ENCODE measurements at places on chromosomes 16 and 17.

- DNase-seq, result no peak
These were observed 10.6 kb downstream of the ATP6V0D1 start for GRCh38 chr16:67470359-67470758.

DNA sequence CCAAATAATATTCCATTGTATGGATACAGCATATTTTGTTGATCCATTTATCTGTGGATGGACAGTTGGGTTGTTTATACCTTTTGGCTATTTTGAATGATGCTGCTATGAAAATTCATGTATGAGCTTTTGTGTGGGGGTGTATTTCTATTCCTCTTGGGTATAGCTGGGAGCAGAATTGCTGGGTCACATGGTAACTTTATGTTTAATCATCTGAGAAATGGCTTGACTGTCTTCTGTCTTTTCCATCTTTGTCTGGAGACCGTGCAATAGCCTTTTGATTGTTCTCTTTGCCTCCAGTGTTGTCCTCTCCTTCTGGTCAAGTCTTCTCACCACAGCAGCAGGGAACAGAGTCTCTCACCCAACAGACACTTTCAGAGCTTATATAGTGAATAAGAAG lies 20.5 kb upstream of the MAF start:
- no peak for DNase-seq

DNA sequence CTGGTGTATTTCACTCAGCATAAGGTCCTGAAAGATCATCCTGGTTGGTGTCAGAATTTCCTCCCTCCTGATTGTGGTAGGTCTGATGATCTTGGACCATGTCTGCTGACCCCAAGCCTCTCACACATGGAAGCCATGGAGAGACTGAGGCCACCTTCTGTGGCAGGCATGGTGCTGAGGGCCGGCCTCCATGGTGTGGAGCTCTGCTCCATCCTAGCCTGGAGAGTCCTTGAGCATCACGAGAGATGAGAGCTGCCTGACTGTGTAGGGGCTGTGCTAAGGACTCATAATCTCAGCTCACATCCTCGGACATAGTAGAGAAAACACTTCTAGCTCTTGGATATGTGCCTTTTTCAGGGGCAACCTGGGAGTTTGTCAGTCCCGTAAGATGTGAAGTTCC lies 40.6 kb downstream of the MPRIP start:
- DNase-seq, result no peak

DNA sequence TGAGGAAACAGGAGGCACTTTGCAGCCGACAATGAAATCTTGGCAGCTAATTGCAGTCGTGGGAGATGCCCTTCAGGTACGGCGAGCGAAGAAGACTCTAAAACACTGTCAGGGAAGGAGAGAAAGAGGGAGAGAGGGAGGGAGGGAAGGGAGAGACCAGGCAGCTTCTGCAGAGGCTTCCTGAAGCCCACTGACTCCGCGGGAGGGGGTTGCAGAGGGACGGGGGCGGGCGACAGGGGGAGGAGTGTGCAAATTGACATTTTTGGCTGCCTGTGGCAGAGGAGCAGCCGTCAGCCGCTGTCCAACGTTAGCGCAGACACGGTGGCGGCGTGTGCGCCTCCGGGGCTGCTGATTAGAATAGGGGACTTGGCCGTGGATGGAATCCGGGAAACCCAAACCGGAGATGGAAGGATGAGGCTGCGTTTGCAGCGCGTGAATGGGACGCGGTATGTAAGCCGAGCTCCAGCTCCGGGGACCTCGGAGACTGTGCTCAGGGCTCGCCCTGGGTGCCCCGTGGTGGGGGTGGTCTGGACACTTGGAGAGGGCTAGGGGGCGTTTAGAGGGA lies 849.1 kb upstream of the RBFOX1 start:
- no peak for DNase-seq

GRCh38 chr17:17235212-17236174 lies 1.5 kb downstream of the FLCN start:
- peak; percentile 11 for DNase-seq

- no peak for DNase-seq
These were observed 6.5 kb downstream of the NATD1 start for GRCh38 chr17:21246698-21247097.

GRCh38 chr17:13346592-13346991 lies 255.1 kb downstream of the HS3ST3A1 start:
- no peak for DNase-seq

DNA sequence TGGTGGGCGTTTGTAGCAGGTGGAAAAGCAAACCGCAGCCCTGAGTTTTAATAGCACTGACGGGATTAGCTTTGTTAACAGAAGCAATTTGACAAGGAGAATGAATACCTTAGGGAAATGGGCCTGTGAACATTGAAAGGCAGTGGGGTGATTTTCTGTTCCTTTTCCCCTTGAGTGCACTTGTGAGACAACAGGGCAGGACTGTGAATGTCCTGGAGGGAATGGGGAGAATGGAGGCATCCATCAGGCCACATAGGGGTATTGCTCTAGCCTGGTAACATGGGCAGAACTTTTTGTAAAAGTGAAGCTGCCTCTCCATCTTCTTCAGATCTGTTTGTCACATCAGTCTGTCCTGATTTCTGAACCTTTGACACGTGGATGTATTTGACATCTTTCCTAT lies 26.2 kb downstream of the USP43 start:
- DNase-seq, result no peak

DNA sequence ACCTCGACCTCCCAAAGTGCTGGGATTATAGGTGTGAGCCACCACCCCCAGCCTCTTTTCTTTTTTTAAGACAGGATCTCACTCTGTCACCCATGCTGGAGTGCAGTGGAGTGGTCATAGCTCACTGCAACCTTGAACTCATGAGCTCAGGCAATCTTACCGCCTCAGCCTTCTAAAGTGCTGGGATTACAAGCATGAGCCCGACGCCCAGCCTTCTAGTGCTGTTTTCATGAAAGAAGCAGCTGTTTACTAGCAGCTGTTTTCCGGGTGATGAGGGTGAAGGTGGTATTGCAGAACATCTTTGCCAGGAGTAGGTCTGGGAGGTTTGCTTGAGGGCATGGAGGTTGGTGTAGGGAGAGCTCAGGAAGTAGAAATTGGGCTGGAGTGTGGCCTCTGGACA lies 2.0 kb downstream of the ADCY7 start:
- no peak for DNase-seq

GRCh38 chr16:1257561-1258224 lies 1.8 kb downstream of the TPSD1 start:
- no peak for DNase-seq

GRCh38 chr16:762595-763268 lies 2.2 kb downstream of the MSLN start:
- DNase-seq, result no peak

DNA sequence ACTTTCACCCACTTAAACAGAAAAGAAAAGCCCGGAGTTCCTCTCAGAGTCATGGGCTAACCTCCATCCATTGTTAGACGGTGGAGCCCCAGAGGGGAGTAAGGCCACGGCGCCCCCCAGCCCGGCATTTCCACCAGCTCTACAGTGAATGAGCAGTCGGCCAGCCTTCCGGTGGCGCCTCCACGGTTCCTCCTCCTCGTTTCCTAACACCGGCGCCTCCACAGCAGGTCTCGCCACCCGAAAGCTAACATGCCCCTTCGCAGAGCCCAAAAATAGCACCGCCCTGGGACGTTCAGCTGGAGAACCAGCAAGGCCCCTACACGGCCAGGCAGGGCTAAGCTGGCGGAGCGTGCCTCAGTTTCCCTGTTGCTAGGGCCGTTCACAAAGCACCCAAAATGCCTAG lies 858 bp downstream of the MMD start:
- DNase-seq, result no peak

- no peak for DNase-seq
These were observed 5.3 kb downstream of the RPL13 start for GRCh38 chr16:89565506-89566372.

DNA sequence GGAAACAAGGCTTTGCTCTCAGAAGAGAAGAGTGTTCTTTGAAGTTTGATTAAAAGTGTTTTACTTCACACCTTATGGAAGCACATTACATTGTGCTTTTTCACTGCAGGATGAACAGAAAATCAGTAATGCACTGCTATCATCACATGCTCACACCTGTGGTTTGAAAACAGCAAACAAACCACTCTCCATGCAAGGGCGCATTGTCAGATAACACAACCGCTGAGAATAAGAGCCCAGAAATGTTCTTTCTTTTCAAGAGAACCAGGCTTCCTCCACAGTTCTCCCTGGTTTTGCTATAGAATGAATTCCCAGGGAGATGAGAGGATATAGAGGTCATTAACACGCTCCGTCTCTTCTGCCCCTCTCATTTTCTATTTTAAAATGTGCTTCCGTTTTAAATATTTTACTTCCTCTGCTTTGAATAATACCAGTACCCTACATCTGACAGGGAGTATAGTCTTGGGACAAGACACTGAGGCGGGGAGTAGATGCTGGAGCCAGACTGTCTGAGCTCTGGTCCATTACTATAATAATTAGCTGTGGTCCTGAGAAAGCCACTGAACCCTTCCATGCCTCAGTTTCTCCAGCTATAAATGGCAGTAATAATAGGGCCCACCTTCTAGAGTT lies 71.6 kb downstream of the CDK5R1 start:
- no peak for DNase-seq

DNA sequence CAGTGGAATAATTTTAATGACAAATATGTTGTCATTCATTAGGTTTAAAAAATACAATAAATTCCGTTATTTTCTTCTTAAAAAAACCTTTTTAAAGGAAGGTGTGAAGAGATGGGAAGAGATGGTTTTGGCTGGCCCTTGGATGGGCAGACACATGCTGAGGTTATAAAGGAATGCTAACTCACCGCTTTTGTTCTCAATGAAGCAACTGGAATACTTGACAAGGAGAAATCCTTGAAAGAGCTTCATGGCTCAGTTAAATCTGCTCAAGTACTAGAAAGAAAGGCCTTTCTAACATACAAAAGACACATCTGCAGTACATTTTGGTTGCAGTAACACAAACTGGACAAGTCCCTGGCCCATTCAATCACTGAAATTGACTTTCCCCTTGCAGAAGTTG lies 158.3 kb upstream of the KCNJ16 start:
- DNase-seq, result no peak

DNA sequence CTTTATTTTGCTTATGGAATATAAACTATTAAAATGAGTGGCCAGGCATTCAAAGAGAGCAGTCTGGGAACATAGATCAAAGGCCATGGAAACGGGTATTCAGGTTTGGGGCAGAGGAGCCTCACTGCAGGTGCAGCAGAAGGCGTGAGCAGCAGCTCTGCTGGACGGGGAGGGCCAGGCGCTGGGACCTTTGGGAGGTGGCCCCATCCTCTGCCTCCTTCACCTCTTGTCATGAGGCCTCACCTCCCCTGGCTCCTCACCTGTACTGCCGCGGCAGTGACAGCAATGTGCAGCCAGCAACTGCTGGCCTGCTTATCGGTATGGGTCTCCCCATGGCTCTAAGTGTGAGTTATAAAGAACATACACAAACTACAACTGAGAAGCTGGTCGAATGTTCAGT lies 109.4 kb downstream of the CDK5R1 start:
- DNase-seq, result no peak

DNA sequence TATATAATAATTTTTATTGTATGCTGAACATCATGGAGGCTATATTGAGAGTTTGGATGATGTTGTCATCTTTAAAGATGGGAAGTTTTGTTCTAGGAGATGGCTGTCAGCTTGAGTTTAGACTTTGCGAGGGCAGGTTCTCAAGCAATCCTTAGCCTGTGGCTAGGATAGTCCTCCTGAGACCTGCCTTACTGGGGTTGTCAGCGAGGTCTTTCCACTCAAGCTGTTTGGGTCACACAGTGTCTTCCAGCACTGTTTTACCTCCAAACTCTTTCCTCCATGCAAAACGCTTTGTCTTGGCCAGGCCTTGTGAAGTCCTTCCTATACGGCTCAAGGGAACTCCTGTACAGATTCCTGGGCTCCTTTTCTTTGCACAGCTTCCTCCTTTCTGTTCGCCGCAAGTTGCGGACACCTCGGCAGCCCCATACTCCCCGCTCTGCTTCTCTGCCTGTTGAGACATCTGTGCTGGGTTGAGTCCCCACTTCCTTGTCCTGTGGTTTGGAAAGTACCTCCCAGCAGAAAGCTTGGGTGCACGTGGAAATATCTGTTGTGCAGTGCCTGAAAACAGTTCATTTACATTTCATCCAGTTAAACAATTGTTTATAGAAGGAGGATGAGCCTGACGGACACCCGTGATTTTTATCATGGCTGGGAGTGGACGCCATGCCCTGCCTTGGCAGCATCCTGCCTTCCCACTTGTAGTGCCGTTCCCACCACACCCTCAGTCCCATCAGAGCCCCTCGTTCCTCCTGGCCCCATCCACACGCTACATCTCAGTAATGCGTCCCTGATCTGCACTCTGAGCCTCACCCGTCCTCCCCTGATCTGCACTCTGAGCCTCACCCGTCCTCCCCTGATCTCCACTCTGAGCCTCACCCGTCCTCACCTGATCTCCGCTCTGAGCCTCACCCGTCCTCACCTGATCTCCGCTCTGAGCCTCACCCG lies 55.0 kb upstream of the CBFA2T3 start:
- no peak for DNase-seq

DNA sequence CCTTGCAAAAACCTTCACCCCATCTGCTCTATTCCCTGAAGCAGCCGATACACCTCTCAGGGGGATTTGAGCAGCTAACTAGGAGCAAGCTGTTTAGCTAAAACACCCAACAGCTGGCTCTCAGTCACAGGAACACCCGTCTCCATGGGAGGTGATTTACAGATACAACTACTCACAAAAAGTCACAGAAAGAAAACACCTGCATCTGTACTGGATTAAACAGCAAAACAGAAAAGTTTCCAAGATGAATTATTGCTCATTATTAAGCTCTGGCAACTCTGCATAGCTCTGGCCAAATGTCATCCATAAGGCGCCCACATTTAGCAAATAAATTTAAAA lies 22.3 kb downstream of the GJC1 start:
- DNase-seq, result peak; percentile 45

DNA sequence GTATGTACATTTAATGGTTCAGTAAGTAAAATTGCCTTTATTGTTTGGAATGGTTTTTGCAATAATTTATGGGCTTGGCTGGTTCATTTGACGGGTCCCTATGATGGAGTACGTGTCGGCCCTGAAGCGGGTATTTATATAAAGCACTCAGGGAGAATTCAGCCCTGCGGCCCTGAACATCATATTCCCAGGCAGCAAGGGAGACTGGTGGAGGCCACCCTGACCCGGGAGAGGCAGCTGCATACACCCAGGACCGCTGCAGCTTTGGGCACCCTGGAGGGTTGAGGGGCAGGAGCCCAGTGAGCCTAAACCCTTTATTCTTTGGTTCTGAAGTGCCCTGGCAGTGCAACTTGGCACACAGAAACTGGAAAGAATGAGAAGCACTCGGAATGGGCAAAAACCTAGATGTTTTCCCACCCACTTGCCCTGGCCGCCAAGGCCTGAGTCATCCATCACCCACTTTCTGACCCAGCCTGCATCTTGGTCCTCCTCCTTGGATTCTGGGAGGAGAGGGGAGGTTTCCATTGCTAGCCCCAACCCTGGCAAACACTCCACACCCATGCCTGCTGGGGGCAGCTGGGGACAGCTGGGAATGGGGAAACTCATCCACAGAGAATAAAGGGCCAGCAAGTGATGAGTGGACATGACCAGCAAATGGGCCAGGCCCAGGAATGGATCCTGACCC lies 162.2 kb upstream of the TNRC6C start:
- no peak for DNase-seq

GRCh38 chr16:24499193-24499814 lies 40.1 kb upstream of the RBBP6 start:
- no peak for DNase-seq
